ENCODE measurements at places on chromosomes 13 and 19.

DNA sequence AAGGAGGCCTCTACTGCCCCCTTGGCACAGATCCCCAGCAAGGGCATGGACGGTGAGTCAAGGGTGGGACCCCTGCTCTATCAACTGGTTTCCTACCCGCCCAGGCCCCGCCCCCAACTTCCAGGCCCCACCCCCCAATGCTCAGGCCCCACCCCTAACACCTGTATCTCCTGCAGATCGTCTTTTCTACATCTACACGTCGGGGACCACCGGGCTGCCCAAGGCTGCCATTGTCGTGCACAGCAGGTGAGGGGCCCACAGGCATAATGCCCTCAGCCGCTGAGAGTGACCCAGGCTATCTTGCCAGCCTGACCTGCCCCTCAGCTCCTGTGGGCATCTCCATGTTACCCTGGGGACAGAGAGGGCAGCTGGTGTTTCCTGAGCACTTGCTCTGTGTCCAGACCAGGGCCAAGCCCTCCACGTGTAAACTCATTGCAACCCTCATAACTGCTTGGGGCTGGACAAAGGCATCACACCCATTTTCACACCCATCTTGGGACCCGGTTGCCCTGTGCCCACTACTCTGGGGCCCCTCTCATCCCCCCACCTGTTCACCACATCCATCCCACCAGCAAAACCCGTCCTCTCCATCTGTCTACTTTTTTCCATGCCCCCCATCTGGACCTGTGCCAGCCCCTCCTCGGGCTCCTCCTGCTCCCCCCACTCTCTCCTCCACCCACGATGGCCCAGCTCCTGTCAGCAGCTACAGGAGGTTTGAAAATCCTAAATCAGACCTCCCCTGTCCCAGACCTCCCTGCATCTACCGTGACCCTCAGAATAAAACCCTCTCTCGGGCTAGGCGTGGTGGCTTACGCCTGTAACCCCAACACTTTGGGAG is 17.2 kb downstream of the SLC27A1 start:
- no peak for DNase-seq

DNA sequence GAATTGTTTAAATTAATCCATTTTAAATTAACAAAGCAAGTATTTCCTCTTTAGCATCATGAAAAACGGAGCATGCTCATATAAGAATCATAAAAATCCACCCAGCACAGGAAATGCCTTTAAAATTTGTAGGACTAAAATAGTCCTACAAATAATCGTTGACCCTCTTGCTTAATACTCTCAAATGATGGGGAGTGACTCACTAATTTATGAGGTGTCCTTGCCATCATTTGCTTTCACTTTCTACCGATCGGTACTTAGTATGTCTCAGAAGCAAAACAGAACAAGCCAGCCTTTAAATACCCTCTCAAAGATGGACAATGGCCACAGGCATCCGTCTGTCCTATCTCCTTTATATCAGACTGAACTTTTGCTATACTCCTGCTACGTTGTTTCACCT is 97.2 kb downstream of the SUCLA2 start:
- DNase-seq, result no peak

DNA sequence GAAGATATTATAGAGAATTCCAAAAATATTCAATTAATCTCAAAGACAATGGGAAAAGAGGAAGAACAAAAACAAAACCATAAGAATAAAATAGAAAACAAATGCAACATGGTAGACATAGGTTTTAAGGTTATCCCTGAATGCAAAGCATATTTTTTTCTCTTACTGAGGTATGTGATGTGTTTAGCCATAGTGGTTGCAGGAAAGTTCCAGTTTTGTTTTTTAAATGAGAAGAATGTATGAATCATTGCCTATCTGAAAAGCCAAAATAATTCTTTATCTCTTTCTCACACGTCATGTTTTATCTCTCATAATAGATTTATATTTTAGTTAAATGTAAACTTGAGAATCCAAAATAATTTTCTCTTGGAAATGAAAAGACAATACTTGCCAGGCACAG is 2591.7 kb upstream of the PCDH20 start:
- DNase-seq, result no peak

- no peak for DNase-seq
Measured at GRCh38 chr13:36362251-36362650, 16.1 kb upstream of the SPART start.

DNA sequence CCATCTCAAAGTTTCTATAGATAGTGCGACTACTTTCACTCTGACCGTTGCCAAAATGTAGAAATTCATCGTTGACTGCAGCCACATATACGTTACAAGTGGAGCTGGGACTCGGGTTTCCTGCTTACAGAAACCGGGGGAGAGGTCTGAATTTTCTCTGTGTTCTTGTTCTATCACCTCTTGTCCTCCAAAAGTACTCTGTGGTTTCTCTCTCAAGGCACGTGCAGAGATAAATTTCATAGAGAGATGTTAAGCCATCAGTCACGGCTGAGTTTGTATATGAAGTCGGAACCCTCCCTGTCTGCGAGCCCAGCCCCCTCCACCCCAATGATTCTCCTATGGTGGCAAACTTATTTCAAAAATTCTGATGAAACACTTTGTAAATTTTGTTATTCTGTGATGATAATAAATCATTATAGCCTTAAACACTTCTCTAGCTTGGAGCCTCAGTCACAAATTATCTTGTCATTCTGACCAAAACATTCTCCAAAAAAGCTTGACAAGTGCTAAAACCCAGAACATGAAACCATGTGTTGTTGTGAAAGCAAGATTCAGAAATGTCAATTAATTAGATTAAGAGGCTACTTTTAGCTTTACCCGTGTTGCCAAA is 87.5 kb downstream of the TSHZ3 start:
- DNase-seq, result no peak

DNA sequence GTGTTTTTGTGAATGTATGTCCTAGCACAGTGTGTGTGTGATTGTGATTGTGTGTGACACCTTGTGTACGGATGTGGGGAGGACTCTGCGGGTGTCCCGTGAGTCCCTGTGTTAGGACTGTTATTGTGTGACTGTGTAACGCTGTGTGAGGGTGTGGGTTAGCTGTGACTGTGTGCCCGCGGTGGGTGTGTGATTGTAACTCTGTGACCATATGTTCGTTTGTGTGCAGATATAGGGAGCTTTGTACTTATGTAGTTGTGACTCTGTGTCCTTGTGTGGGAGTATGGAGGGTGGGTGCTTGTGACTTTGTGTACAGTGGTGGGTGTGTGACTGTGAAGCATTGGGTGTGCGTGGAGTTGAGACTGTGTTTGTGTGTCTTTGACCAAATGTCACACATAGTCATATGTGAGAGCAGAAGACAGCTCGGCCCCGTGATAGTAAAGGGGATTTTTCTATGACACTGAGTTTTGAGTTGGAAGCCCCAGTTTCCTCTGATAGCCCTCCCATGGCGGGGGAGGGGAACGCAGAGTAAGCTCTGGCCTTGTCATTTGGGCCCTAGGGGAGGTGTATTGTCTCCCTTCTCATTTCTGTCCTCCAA is 949 bp upstream of the ZNF260 start:
- DNase-seq, result no peak
